ENCODE measurements at places on chromosomes 2 and 18. TPM values are rescaled to one million over a fixed set of nuclear protein-coding genes. Genes with fewer than 3 reads are reported as not detected.

The COLEC11 gene
- total RNA-seq: 0.47 TPM

- DNase-seq: no peak
- H3K27me3 ChIP-seq: no peaks in the 10 kb centered on the region
Measured at GRCh38 chr2:4465671-4466070, 762.3 kb downstream of the DCDC2C start.

GRCh38 chr2:71558300-71559051, 105.1 kb downstream of the DYSF start:
- no peak for DNase-seq
- no peak overlapping the region for H3K27ac ChIP-seq
- H3K4me1 ChIP-seq: no peaks in the 10 kb centered on the region
- H3K4me3 ChIP-seq: no peak overlapping the region
- no peaks in the 10 kb centered on the region for H3K27me3 ChIP-seq
- no peaks in the 10 kb centered on the region for H3K36me3 ChIP-seq

- H3K27me3 ChIP-seq: no peaks in the 10 kb centered on the region
- no peak overlapping the region for H3K4me3 ChIP-seq
- H3K27ac ChIP-seq: no peak overlapping the region
- H3K4me1 ChIP-seq: no peaks in the 10 kb centered on the region
- no peaks in the 10 kb centered on the region for H3K36me3 ChIP-seq
Measured at GRCh38 chr18:44186001-44186400, 494.7 kb upstream of the SETBP1 start.

DNA sequence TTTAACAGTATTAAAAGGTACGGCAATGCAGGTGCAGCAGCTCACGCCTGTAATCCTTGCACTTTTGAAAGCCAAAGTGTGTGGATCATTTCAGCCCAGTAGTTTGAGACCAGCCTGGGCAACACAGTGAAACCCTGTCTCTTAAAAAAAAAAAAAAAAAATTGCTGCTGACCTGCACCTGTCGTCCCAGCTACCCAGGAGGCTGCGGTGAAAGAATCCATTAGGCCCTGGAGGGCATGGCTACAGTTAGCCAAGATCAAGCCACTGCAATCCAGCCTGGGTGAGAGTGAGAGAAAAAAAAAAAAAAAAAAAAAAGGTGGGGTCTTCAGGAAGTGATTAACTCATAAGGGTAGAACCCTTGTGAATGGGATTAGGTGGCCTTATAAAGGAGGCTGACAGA, 12.8 kb downstream of the CUL3 start:
- H3K4me1 ChIP-seq: peaks cover 13% of the 10 kb centered on the region
- H3K27me3 ChIP-seq: no peaks in the 10 kb centered on the region
- H3K27ac ChIP-seq: no peak overlapping the region
- H3K4me3 ChIP-seq: no peak overlapping the region

DNA sequence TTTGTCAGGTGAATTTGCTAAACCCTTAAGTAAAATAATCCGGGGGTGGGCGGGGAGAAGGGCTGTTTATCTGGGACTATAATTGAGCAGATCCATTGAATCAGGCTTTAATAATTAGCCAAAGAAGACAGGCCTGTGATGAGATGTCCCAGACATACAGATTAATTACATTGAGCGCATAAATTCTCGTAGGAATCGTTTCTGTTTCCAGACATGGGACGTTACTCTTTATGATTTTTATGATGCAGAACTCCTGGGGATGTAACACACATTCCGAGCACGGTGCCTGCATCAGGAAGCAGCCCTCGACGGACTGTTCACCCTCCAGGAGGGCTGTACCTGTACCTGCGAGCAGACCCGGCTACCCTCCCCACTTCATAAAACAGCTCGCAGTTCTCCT, 88.9 kb downstream of the SMIM21 start:
- no peak for DNase-seq
- H3K4me3 ChIP-seq: no peak overlapping the region
- H3K4me1 ChIP-seq: no peaks in the 10 kb centered on the region
- H3K36me3 ChIP-seq: no peaks in the 10 kb centered on the region
- no peak overlapping the region for H3K27ac ChIP-seq

DNA sequence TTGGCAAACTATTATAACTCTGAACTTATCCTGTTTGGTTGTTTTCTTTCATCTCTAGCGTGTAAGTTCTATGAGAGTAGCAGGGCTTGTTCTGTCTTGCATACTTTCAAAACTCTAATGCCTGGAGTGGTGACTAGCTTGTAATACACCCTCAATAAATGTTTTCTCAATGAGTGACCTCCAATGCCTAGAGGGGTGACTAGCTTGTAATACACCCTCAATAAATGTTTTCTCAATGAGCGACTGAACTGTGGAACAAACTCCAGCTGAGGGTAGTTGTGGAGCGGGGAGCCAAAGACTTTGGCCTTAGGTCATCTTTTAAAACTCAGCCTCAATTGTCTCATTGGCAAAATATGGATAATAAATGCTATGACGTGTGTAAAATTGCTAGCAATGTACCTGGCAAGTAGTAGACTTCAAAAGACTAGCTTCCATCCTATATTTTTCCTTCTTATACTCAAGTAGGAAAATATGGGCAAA, 1.8 kb downstream of the GPD2 start:
- peak overlapping the region; percentile 63 for H3K4me3 ChIP-seq
- H3K27ac ChIP-seq: peak overlapping the region; percentile 98
- no peaks in the 10 kb centered on the region for H3K4me1 ChIP-seq
- DNase-seq: no peak

GRCh38 chr2:167489325-167489724, 601.0 kb downstream of the XIRP2 start:
- H3K36me3 ChIP-seq: no peaks in the 10 kb centered on the region
- H3K4me1 ChIP-seq: no peaks in the 10 kb centered on the region
- DNase-seq: no peak
- no peak overlapping the region for H3K27ac ChIP-seq
- H3K27me3 ChIP-seq: no peaks in the 10 kb centered on the region
- H3K4me3 ChIP-seq: no peak overlapping the region

- H3K4me3 ChIP-seq: no peak overlapping the region
- no peak for DNase-seq
Measured at GRCh38 chr2:39603436-39603835, 62.3 kb upstream of the TMEM178A start.

- H3K27me3 ChIP-seq: no peaks in the 10 kb centered on the region
- H3K27ac ChIP-seq: peak overlapping the region; percentile 53
- H3K4me1 ChIP-seq: no peaks in the 10 kb centered on the region
- no peak for DNase-seq
Measured at GRCh38 chr18:21163647-21164547, 52.3 kb upstream of the ROCK1 start.

All from colonic mucosa (tissue), 4 donors.